T-helper 22 cell (primary cell): ENCODE measurements at places on chromosomes 6 and 20.

DNA sequence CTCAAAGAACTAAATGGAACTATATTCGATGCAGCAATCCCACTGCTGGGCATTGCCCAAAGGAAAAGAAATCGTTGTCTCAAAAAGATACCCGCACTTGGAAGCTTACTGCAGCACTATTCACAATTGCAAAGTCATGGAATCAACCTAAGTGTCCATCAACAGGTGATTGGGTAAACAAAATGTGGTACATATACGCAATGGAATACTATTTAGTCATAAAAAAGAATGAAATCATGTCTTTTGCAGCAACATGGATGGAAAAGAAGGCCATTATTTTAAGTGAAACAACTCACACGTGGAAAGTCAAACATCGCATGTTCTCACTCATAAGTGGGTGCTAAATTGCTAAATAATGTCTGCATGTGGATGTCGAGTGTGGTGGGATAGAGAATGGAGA lies 70.9 kb upstream of the MPC1 start:
- no peak for DNase-seq

DNA sequence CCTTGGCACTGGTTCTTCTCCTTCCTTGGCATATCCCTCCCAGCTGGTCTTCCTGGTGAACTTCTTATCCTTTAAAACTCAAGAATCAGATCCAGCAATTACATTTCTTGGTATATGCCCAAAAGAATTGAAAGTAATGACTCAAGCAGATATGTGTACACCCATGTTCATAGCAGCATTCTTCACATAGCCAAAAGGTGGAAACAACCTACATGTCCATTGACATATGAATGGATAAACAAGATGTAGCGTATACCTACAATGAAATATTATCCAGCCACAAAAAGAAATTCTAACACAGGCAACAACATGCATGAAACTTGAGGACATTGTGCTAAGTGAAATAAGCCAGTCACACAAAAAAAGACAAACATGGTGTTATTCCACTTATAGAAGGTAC lies 103.7 kb upstream of the NT5E start:
- DNase-seq = no peak

- no peak for DNase-seq
Measured at GRCh38 chr6:44341095-44341890, 1.2 kb upstream of the SPATS1 start.

DNA sequence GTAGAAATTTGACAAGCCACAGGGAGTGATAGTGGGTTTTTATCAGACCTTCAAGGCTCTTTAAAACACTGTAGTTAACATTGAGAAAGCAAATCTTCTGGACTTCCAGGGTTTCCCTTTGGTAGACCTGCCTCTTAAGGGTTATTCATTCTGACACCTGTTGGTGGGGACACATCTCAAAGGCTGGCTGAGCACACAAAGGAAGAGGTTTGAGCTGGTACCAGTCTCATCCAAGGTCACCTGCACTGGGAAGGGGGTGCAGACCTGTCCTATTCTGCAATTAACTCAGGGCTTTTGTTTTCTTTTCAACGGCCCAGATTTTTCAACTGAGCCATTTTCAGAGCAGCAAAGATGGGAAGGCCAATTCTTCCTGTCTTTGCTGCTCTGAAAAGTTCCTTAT lies 45.6 kb downstream of the EDN1 start:
- no peak for DNase-seq

DNA sequence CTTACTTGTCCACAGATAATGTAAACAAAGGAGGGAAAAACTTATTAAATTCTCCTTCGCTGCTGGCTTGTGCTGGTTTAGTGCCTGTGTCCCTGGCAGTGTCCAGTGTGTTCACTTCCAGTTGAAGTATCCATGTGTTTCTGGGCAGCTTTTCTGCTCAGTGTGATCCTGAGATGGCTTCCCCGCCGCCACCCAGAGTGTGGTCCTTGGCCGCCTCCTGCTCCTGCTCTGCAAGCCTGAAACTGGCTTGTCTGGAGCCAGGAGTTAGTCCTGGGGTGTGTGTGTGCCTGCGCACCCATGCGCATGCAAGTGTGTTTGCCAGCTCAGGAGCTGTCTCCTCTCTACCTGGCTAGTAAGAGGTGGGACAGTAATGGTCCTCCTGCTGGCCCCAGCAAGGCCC lies 7.2 kb downstream of the BTBD3 start:
- no peak for DNase-seq

DNA sequence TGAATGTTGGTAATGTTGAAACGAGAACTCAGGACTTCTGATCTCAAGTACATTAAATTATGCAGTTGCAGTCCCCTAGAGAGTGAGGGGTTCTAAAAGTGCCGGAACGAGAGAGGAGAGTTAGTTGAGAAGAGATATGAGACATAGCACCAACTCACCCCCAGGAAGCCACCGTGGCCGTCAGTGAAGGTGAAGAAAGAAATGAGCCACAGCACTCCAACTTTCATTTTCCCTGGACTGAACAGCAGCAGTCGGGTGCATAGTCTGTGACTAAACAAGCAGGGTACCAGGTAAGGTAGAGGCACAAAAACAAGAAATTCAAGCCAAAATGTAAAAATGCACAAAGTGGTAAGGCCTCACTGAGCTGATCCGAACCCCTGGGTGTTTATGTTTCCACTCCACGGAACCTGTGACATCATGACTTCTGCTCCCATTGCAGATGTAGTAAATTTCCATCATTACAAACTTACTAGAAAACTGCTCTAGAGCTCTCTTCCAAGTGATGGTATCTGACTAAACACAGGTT lies 13.2 kb downstream of the ADGRF1 start:
- DNase-seq = no peak

DNA sequence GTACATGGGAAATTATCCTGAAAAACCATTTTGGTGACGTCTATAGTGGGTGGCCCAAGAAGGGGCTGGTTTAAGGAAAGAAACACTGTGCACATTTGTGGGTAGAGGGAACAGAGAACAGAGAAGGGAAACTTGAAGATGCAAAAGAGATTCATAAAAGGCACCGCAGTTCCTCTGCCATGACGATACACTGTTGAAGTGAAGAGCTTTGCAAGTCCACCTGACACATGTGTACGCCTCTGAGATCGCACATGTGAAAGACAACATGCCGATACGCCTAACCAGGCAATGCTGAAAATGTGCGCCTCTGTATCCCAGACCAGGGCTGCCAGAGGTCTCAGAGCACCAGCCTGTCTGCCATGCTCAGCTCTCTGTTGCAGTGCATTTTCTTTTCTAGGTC lies 180.9 kb downstream of the KIF16B start:
- no peak for DNase-seq

DNA sequence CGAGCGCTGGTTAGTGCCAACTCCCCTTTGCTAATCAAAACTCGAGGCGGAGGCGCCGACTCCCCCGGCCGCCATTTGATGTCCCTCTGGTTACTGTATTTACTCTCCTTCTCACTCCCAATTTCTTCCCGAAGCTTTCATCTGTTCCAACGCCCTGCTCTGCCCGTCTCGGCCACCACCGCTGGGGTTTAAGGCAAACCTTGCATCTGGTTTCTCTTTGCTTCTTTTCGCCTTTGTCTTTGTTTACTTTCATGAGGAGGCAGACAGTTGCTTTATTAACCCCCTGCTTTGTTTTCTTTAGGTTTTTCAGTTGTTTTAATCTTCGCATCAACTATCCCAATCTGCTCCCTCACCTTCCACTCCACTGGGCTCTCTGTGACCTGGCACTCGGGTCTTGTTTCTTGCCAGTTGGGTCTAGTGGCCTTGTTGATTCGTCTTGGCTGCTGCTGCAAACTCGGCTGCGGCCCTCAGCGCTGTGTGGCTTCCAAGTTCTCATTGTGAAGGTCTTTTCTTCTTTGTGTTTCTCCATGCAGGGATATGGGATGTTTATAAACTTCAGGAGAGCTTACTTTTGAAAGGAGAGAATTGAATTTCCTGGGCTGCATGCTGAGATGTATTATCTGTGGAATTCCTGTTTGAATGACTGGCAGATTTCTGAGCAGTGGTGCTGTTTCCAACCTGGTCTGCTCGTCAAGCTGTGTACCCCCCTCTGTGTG lies 155.1 kb downstream of the CDC5L start:
- DNase-seq = no peak

- DNase-seq = no peak
Measured at GRCh38 chr6:169189182-169189581, 64.5 kb downstream of the THBS2 start.

GRCh38 chr6:66421570-66421969 lies 714.5 kb upstream of the EYS start:
- DNase-seq = no peak

GRCh38 chr6:44000164-44000842 lies 126.9 kb downstream of the MRPL14 start:
- no peak for DNase-seq

DNA sequence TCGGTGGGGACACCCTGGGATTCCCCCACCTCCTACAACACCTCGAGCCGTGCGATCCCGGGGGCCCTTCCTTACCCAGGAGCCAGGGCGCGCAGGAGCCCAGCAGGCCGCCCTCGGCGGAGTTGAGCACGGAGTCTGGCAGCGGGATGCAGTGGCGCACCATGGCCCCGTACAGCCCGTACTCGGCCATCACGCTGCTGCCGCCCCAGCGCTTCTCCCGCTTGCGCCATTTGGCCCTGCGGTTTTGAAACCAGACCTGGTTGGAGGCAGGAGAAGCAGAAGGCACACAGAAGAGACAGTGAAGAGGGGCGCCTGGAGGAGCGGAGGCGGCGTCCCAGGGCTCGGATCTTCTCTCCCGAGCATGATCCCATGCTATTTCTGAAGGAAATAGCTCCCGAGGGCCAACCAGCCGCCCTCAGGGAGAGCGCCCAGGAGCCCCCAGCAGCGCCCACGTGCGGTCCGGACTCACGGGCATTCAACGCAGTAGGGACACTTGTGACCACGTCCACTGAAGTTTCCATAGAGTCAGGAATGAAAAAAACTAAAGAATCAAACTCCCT lies 4.3 kb downstream of the VSX1 start:
- no peak for DNase-seq

GRCh38 chr20:57167971-57168701 lies 98.3 kb downstream of the BMP7 start:
- no peak for DNase-seq

DNA sequence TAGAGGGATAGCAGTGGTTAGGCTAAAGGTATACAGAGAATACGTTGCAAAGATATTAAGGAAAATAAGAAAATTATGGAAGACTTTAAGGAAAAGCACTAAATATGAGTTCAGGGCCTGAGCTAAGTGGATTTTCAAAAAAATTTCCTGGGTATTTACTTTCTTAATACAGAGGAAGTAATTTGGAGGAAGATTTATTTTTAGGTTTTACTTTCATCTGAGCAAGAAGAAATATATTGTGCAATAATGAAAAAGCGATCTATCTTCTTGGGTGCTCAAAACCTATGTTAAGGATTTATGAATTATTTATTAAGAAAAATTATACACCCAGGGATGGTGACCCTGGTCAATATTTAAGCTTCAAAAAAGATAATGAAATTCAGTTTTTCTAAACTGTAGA lies 224.7 kb downstream of the PLCB1 start:
- DNase-seq = no peak

- no peak for DNase-seq
Measured at GRCh38 chr6:137734875-137735182, 132.2 kb upstream of the TNFAIP3 start.

DNA sequence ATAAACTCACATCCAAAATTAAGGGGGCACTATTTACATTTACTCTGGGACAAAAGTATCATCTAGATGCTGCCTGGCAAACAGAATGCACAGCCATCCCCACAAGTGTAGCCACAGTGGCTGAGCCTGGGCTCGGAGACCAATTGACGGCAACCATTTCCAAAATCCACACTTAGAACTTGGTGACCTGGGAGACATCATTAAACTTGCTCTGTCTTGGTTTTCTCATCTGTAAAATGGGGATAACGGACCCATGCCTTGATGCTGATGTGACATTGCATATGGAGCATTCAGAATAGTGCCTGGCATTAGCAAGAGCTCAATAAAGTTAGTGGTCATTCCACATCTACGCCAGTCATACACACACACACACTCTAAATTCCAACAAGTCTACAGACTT lies 140.0 kb upstream of the NUP153 start:
- DNase-seq = no peak

DNA sequence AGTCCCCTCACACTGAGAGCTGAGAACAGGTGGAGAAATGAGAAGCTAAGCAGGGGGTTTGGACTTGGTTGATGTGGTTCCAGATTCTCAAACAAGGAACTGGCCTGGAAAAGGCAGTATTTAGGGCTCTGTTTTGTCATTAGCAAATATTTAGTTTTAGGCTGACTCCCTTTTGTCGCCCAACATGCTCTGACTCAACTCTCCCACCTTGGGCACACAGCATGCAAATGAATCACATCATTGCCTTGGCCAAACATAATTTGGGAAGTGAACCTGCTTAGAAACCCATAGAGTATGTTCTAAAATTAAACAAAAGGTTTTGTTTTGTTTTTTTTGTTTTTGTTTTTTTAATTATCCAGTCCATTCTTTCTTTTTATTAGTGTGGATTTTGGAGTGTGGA lies 9.5 kb upstream of the UQCC2 start:
- DNase-seq = no peak
